ENCODE measurements at places on chromosomes 16 and 17.

- no peak for DNase-seq
Observed at GRCh38 chr17:1746975-1747543, 4.4 kb downstream of the SERPINF2 start.

DNA sequence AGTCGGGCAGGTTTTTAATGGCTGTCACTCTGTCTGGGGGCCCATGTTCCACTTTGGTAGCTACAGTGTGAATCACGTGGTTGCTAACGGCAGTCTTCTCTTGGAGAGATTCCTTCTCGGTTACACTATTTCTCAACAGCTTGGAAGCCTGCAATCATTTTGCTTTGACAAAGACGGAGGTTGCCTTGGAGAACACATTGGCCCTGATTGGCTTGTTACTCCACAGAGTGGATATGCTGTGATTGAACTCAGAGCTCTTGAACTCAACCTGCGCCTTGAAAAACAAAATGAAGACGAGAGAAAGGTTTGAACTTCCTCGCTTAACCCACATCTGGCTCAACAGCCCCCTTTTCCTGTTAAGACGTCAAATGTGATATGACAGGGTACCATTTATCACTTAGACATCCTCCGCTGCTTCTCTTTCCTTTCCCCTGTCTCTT, 218.9 kb downstream of the MAF start:
- no peak for DNase-seq

DNA sequence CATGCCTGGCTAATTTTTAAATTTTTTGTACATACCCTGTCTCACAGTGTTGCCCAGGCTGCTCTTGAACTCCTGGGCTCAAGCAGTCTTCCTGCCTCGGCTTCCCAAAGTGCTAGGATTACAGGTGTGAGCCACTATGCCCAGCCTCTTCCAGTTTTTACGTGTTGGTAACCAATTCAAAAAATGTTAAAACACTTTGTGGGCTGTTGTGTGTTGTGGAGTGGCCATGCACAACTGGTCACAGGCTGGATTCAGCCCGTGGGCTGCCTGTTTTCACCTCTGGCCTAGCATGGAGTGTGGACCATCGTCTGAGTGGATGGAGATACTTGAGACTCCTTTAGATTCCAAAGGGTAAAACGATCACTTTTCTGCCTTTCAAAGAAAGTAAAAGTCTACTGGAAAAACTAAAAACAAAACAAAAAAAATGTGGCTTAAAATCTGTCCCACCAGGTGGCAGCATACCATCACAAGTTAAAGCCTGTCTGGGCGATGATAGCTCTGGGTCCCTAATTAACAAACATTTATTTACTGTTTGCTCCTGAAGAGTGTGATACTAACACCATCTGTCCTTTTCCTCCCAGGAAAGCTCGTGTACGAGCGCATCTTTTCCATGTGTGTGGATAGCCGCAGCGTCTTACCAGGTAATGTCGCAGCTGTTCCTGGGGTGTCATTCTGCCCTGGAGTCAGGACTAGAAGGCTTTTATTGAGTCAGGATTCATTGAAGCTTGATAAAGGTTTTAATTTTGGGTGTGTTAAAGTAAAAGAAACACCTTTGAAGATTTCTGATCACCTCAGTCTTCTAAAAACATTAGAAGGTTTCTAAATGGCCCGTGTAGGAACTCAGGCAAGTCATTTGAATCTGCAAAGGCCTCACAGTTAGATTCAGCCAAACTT, 45.8 kb downstream of the VPS35L start:
- DNase-seq = no peak

- no peak for DNase-seq
Observed at GRCh38 chr17:39981207-39981741, 667 bp downstream of the PSMD3 start.

- no peak for DNase-seq
Observed at GRCh38 chr16:49513040-49513439, 139.4 kb downstream of the C16orf78 start.

- no peak for DNase-seq
Observed at GRCh38 chr16:67936124-67936879, at the start of gene PSMB10. Gene PSMB10, minus strand, starts transcription at chr16:67936850. Its CDS starts 101 bp downstream, at chr16:67936749.

DNA sequence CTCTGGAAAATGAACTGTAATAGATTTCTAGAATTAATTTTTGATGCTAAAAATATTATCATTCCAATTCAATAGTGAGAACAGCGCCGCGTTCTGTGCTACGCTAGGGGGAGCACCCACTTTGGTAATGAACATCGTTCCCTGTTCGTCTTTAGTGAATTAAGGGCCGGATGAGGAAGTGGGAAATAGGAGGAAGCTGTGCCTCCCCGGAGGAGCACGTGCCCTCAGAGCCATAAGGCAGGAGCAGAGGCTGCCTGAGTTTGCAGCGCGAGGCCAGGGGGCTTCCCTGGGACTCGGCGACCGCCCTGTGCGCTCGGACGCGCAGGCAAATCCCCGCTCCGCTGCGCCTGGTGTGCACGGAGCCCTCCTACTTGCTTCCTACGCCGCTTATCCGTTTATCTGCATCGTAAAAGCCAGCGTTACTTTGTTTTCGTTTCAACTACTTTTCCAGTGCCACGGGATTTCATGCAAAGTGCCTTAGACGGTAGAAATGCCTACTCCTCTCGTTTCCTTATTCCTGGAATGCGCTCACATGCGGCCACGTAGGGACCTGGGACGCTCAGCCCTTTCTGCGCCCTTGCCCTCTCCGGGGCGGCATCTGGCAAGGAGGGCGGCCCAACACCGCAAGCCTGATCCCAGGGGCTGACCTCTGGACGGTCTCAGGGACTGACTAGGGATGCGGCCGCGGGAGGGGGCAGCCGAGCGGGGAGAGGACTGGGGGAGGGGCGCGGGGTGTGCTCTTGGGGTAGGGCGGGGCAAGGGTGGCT, 76.4 kb downstream of the KCNJ12 start:
- peak; percentile 43 for DNase-seq

DNA sequence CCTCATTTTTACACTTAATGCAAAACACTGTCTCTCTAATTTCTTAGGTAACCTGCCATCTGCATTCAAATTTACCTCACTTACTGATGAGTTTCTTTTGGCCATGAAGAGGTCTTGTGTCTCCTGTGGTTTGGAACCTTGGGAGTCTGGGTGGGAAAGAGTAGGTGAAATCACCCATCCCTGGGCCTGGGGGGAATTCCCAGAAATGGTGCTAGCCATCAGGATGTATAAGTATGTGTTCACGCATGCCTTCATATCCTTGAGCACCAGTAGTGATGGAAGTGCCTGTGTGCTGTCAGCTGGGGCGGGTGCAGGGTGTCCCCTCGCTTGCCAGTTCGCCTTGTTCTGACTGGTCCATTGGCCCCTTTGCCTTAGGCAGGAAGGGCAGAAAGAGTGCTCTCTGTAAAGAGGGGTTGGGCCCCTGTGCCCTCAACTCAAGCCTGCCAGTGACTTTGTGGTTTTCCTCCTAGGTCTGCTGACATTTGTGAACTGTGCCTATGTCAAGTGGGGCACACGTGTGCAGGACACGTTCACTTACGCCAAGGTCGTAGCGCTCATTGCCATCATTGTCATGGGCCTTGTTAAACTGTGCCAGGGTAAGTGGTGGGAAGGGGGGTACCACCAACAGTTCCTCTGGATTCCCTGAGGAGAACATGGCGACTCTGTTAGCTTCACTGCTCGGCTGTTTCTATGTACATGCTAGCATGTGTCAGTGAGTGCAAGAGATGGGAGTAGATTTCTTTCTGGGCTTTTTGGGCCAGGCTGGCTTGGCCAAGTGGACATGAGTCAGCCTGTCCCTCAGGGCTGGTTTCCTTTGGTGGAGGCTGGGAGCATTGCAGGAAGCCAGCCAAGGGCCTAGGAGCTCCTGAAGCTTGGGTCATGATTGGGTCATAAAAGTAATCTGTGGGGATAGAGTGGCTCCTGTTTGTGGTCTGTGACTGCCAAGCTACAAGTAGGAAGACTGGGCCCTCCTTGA, 23.2 kb downstream of the SLC7A6OS start:
- DNase-seq = peak; percentile 43

DNA sequence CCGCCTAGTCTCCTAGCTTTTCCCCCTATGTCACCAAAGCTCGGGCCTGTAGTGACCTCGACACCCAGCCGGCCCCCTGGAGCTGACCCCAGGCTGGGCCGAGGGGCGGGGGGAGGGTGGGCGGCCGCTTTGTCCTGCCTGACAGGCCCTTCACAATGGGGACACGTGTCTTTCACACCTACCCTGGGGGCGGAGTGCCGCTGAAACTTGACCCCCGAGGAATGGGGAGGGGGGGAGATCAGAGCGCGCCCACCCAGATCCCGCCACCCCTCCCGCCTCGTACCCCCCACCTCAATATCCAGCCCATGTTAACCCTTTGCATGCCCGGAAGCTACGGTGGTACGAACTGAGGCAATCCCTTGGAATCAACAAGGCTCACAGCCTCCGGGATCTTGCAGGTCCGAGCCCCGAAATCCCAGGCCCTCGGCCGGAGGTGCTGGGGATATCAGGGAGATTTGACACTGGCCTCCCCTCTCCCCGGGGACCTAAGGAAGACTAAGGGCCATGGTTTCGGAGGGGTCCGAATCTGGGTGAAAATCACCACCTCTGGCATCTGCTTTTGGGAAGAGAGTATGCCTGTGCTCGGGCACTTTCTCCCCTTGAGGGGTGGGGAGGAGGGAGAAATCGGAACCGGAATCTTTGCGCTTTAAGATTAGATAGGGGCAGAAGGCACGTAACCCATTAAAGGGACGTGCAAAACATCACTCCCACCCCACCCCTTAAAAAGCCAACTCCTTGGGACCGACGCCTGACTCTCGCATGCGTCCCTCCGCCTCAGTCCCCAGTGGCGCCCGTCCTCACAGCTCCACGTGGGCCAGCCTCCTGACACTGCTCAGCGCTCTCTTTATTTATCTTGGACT, 2.6 kb downstream of the NOG start:
- no peak for DNase-seq

DNA sequence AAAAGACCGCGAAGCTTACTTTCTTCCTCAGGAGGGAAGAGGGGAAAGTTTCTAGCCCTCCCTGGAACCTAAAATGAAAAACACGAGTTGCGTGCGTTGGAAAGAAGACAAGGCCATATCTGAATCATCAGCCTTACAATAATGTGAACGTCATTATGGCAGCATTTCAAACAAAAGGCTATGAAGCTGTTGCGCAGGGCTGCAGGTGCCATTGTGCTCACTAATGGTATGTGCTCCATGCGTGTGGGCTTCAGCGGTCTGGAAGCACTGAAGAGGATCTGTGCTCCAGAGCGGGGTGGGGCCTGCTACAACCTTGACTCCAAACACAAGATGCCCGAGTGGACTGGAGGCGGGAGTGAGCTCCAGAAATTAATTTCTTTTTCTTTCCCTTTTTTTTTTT, 12.1 kb upstream of the CYB5B start:
- DNase-seq = no peak

- no peak for DNase-seq
Observed at GRCh38 chr17:20797292-20797691, 217.8 kb downstream of the CDRT15L2 start.

- no peak for DNase-seq
Observed at GRCh38 chr16:66271074-66272060, 95.1 kb upstream of the CDH5 start.

Measured in HFF-Myc (cell line).